ENCODE measurements at places on chromosomes 3 and 15.

DNA sequence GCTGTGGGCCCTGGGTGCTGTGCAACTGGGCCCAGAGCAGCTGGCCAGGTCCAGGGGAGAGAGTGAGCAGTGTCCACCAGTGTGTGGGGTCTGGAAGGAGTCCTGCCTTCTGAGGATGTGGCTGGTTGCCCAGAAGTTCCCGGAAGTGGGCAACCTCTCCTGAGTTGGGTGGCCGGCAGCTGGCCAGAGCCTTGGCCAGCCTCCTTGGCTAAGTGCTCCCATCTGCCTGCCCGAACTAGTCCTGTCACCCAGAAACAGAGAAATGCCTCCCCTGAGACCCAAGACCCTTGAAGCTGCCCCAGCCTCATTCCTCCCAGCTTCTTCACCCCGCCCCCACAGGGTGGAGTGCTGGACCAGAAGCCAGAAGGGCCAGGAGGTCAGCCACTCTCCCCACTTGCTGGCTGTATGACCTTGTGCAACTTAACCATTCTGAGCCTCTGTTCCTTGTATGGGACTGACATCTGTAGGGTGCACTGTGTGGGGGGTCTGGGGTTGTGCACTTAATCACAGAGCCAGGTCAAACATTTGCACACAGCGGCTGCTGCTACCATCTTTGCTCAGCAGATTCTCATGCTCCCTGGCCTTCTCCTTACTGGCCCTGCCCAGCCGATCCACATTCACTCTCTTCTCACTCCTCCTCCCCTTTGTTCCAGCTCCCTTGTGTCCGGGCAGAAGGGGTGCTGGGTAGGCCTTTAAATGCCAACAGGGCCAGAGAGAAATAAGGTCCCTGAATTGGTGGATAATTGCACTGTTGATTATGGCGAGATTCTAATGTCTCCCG is 7.5 kb upstream of the ALAS1 start:
- DNase-seq, result no peak

GRCh38 chr3:106759731-106760130 is 617.5 kb upstream of the CCDC54 start:
- DNase-seq, result no peak

DNA sequence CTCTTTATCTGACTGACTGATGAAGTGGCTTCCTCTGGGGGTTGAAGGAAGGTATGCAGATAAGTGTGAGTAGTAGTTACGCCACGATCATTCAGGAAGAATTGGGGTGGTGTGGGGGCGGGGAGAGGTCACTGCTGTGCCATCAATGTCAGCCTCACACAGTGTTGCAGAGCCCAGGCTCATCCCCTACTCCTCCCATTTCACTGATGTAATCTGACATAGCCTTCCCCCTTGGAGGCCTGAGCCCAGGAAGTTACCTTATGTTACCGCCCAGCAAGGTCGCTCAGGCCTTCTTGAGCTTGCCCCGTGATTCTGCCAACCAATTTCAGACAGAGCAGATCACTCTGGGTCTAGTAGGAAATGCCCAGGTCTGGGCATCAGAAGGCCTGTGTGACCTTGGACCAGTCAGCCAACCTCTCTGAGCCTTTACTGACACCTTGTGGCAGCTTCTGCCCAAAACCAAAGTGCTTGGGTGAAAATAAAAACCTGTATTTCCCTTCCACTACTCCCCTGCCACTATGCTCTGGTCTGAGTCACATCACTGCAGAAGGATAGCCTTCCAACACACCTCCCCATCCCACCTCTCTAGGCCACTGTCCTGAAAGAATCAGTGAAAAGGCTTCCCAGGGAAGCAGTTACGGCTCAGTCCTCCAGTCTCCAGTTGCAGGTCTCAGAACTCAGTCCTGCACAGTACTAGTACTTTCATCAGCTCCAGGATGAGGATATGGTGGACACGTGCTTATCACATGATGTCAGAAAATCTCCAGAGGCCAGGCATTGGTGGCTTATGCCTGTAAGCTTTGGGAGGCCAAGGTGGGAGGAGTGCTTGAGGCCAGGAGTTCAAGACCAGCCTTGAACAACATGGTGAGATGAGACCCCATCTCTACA is 28.1 kb upstream of the INSYN1 start:
- DNase-seq, result no peak

DNA sequence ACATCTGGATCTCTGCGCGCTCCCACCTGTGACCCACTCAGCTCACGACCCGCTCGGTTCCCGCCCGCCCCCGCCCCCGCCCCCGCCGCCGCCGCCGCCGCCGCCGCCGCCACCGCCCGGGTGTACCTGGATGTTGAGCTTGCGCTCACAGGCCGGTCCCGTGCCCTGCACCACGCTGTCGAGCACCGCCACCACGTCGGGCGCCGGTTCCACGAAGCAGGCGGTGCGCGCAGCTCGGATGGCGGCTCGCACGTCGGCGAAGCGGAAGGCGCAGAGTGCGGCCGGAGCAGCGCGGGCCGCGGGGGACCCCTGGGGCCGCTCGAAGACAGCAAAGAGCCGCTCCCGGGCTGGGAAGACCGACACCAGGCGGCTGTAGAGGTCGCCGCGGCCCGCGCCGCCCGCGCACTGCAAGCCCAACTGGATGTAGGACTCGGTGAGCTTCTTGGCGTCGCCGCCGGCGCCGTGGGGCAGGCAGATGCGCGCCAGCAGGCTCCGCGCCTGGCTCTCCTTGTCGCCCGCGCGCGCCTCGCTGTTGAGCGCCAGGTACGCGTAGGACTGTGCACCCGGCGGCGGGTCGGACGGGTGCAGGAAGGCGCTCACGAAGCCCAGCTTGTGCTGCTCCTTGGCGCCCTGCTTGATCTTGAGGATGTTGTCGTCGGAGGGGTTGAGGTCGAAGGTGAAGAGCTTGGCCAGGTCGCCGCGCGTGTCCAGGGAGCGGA is 1.1 kb downstream of the PLXND1 start:
- DNase-seq, result peak; percentile 48

- DNase-seq, result no peak
Observed at GRCh38 chr3:107882881-107883280, 207.9 kb downstream of the CD47 start.

DNA sequence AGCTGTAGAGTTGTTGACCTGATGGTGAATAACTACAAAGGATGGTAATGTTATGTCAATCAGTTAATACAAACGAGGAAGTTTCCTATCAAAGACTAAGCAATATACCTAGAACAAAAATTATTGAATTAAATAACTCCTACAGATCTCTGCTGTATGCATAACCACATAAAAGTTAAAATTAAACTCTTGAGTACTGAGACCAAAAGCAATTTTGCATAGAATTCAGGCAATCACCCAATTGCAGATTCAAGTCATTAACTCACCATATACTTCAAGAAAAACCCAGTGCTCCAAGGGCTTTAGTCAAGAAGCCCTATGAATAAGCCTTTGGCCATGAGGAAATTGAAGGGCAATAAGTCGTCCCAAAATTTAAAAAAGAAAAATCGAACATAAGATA is 518.8 kb downstream of the MECOM start:
- no peak for DNase-seq

DNA sequence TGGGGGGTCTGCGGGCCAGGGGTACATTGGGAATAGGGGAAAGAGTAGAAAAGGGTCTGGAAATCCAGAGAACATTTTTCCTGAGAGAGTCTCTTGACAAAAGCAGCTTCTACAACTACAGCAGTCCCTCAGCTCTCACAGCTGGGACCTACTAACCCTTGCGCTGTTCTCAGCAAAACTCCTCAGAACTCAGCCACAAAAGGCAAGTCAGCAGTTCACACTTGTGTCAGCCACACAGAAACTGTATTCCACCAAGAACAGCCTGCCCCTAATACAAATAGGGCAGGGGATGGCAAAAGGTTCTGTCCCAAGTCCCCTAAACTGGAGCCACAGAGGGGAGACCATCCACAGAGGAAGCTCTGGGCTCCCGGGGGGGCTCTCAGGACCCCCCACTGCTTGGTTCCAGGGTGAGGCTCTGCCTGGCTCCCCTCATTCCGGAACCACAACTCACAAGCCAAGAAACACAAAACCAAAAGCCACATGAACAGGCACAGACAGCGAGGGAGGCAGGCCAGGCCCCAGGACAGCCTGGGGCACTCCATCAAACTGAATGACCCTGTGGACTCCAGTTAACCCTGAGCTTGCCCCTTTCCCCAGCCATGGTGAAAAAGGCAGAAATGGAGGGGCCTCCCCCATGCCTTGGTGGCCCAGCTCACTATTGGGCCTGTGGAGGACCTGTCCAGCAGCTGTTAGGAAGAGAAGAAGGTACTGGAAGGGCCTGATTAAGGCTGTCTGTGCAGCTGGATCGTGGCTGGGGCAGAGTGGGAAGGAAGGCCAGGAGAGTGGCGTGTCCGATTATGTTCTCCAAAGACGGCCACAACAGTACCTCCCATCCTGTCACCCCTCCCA is 162.0 kb downstream of the CHSY1 start:
- no peak for DNase-seq

DNA sequence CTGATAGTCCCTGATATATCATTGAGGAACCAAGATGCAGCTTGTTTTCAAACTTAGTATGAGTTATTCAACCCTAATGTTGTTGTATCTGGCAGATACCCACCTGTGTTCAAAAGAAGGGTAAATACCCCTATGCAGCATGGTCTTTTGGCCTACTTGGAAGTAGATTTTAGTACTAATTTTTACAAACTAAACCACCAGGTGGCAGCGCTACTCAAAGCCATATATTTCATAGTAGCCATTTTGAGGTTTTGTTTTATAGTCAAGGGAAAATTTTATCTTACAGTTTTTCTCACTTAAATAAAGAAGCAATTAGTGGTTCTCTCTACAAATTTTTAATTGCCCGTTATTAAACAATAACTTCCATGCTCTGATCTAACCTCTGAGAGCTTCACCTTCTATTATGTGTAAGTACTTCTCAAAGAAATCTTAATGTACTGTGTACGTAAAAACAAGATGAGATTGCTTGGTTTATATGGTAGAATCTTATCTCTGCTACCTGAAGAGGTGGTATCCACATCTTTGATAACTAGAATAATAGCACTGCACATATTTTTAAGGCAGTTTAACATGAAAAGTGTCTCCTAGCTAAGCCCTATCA is 31.5 kb upstream of the MLF1 start:
- DNase-seq, result peak; percentile 56

DNA sequence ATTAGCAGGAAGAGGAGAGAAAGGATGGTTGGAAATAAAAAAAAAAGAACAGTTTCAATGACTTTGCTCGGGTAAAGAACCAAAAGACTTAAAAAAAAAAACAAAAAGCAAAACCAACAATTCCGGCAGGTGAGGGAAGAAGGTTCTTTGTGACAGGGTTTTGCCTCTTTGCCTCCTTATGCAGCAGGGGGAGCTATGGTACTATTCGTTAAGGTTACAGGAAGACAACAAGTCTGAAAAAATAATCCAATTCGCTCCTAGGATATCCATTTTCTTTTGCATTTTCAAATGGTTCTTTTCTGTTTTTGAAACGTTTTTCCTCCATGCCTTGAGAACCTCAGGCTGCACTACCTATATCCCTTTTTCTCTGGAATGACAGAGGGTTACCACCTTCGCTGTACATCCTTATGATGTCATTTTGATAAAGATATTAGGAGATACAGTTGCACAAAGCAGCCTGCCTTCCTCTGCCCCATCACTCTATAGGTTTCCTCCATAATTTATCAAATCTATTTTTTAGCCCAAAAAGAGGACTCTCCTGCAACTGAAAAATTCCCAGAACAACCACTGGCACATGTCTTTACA is 55.0 kb downstream of the CFAP20DC start:
- DNase-seq, result peak; percentile 20

DNA sequence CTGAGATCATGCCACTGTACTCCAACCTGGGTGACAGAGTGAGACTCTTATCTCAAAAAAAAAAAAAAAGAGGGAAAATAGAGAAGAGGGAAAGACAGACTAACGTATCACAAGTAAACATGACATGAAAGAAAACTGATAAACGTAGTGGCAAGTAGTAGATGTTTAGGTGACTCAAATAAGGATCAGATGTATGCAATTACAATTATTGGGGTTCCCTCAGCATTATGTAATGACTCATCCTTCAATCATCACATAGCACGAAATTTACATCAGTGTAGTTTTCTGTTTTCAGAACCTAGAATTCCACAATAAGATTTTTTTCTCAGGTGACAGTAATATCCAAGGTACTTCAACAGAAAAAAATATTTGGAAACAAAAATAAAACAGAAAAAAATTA is 46.6 kb downstream of the DPP8 start:
- no peak for DNase-seq

GRCh38 chr3:50530001-50530970 is 26.9 kb upstream of the CACNA2D2 start:
- no peak for DNase-seq

- no peak for DNase-seq
Observed at GRCh38 chr3:24943961-24944360, 449.3 kb upstream of the THRB start.

- DNase-seq, result no peak
Observed at GRCh38 chr3:45330510-45331295, 57.7 kb upstream of the LARS2 start.

GRCh38 chr3:118637846-118638245 is 396.8 kb downstream of the IGSF11 start:
- no peak for DNase-seq

GRCh38 chr3:37471425-37471824 is 297.0 kb upstream of the LRRFIP2 start:
- DNase-seq, result no peak

DNA sequence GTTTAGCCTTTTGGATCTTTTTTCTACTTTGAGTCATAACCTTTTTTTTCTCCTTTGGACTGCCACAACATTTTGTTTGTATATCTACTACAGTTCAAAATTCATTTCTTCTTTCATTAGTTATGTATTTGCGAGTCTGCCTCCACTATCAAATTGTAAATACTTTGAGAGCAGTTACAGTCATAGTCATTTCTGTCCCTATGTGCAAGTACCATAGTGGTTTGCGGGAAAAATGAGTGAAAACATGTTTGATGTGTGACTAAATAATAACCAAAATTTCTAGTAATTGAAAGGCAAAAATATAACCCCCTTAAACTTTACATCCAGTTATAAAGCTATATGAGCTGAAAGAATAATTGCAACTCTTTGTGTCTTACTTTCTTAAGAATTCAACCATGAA is 45.8 kb upstream of the CCDC50 start:
- no peak for DNase-seq

DNA sequence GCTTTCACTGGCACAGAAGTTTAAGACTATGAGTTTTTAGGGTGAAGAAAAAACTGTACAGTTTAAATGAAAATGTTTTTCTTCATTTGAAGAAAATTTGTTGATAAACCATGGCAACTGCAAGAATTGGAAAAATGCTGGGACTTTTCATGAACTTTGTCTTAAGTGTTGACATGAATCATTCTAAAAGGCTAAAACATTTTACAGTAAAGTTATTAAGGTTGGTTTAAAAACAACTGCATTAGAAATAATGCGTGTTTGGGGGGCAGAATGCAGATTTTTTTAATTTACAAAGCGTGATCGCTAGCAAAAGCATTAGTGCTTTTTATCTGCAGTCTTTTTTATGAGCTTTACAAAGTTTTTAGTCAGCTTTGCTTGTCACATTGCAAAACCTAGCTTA is 601.9 kb upstream of the TGFBR2 start:
- DNase-seq, result no peak

DNA sequence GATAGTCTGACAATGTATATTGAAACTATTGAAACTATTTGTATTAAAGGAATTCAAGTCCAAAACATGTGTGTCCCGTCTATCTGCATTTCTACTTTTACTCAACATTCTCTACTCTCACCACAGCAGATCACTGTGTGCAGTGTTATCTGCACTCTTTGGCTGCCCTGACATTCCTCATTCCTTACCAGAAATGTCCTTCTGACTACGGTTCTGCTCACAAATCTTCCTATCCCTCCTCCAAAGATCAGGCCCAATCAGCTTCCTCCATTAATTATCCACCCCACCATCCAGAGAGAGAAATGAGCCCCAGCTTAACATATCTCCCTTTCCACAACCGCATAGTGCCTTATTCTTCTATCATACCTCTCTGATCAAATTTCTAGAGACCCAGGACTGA is 94.7 kb downstream of the TBL1XR1 start:
- no peak for DNase-seq

GRCh38 chr3:46546896-46547440 is 19.1 kb downstream of the LRRC2 start:
- no peak for DNase-seq
